ENCODE measurements at places on chromosomes 12 and 14.

- no peak for DNase-seq
These were observed 486.3 kb upstream of the CCDC196 start for GRCh38 chr14:65999865-66000264.

- DNase-seq, result no peak
These were observed 78.8 kb downstream of the OSBPL8 start for GRCh38 chr12:76480796-76481195.

- DNase-seq, result peak; percentile 89
These were observed 388.6 kb downstream of the RAD51B start for GRCh38 chr14:68208218-68208617.

DNA sequence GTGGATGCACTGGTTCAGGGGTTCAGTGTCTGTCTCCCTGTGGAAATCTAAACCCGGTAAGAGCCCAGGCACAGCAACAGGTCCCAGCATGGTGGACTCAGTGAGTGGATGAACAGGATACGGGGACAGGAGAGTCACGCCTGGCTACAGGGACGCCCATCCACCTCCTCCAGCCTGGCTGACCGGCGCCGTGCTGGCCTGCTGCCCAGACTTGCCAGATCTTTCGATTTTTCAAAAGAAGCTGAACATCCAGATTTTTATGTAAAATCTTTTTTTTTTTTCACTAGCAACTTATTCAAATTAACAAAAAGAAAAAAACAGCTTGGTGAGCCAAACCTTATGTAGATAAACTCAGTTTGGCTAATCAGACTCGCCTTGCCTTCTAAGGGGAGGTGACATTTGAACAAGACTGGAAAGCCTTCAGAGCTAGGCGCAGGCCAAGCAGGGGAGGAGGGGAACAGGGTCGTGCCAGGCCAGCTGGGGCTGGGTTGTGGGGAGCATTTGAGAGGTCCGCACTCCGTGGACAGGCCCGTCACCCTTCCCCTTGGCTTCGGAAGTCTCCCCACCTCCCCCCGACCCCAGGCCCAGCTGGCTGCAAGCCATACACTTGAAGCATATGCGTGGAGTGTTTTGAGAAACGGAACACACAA, 87.8 kb upstream of the NCOR2 start:
- DNase-seq, result peak; percentile 66

DNA sequence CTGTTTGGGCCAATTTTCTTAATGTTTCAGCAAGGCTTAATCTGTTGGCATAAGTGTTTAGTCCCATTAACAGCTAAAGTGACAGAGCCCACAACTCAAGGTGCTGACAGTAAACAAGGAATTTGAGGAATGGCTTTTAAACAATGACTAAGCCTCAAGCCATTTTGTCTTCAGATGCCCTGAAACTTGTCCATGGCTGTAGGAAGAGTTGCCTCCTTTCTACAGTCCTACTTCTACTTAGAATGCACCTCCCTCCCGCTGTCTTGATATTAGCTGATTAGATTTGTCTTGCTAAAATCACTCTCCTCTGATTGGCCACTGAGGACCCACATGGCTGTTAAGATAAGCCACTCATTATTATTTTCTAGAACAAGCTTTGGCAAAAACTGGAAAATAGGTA, 188.4 kb upstream of the OTX2 start:
- no peak for DNase-seq

DNA sequence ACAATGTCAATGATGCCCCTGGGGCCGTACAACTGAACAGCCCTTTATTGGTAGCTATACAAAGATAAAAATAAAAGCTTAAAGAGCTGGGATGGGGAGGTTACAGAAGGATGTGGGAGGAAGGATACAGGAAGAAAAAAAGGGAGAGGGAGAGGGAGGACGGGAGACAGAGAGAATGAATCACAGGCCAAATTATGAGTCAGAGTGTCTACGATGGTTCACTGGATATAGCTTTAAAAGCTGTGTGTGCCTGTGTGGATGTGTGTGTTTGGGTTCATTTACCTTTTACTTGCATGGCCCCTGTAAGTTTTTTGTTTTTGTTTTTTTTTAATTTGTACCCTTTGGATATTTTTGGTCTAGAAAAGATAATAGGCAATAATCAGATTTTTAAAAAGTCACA, 111.9 kb downstream of the CCDC60 start:
- DNase-seq, result no peak

DNA sequence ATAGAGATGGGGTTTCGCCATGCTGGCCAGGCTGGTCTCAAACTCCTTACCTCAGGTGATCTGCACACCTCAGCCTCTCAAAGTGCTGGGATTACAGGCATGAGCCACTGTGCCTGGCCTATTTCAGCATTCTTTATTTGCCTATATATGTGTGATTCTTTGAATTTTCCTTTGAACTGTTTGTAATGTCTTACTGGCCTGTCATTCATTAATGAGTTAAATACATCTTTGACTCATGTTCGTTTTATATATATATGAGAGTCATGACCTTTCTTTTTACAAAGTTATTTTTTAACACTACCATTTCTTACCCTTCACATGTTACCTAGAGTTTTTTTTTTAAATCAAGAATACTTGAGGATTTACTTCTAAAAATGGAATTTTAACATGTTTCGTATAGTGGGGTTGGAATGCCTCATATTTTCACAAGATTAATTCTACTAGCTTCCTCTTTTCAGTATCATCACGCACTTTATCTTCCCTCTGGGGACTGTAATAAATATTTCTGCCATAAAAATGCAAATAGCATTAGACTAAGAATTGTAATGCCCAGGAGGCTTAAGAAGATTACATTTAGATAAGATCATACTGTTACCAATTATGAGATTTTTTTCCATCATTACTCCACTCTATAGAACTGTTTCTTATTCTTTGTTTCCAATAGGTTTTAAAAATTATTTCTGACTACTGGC, 66.7 kb downstream of the NTN4 start:
- DNase-seq, result no peak

DNA sequence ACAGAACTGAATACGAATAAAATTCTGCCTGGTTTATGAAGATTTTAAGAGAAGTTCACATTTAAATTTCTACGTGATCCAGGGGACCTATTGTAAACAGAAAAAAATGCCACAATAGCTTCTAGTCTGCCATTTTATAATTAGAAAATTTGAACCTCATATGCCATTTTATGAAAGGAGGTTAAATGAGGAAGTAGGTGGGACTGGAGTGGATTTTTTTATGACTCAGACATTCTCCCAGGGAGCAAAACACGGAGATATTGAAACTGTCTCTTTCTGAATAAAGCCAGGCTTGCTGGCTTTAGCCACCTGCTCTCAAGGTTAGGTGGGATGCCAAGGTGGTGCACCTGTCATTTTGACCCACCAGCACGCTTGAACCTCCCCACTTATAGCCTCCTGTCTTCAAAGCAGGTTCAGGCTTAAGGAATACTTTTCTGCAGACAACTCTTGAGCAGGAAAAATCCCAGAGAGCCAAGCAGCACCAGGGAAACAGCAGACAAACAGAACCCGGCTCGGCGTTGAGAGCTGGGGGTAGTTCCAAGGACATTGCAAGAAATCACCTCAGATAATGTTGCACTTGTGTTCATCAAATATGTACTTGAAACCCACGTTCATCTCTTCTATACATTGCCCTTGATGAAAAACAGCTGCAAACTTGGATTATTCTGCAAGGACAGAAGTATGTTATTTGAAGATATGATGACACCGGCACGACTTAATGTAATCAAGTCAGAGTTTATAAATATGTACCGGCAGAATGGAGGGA, 203.7 kb downstream of the PPM1H start:
- DNase-seq, result peak; percentile 18

DNA sequence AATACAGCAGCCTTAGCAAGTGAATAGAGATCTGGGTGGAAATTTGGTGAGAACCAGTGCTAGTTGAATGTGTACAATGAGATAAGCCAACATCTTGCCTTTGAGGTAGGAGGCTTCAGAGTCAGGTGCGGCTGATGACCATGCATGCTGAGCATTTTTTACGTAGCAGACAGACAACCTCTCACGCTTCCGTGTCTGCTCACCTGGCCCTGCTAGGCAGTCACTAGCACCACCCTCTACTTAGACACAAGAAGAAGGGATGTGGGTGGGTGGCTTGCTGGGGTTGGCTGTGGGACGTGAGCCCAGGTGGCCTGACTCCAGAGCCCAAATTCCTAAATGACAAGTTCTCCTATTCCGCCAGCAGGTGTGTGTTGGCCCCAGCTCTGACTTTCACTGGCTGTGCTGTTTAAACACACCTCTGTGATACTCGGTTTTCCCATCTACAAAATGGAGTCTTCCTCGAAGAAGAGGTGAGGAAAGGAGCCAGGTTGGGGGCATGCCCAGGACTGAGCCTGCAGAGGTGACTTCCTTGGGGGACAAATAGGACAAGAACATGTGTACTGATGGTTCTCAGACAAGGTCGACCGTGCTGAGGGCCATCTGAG, 57.8 kb upstream of the BCL11B start:
- DNase-seq, result no peak

GRCh38 chr14:61145903-61146481, 135.1 kb downstream of the TMEM30B start:
- DNase-seq, result peak; percentile 94

DNA sequence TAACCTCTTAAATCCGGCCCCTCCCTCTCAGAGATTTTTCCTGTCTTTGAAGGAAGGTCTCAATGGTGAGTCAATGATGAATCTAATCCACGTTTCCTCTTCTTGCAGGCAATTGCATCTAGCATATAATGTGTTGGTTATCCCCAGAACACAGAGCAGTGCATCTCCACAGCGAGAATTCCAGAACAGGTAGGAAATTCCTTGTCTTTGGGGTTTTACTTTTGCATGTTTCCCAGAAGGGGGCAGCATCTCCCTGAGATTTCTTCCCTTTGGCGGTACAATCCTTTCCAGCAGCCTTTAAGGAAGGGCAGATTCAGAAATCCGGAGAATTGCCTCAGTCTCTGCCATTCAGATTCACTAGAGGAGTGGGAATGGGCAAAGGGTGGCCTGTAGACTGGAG, 128.0 kb downstream of the KCNA5 start:
- peak; percentile 30 for DNase-seq

- DNase-seq, result no peak
These were observed 173.1 kb downstream of the APAF1 start for GRCh38 chr12:98818239-98818638.

- no peak for DNase-seq
These were observed 506 bp downstream of the CRY1 start for GRCh38 chr12:107092669-107093416.

- peak; percentile 84 for DNase-seq
These were observed 602 bp downstream of the APEX1 start for GRCh38 chr14:20455355-20456300.

DNA sequence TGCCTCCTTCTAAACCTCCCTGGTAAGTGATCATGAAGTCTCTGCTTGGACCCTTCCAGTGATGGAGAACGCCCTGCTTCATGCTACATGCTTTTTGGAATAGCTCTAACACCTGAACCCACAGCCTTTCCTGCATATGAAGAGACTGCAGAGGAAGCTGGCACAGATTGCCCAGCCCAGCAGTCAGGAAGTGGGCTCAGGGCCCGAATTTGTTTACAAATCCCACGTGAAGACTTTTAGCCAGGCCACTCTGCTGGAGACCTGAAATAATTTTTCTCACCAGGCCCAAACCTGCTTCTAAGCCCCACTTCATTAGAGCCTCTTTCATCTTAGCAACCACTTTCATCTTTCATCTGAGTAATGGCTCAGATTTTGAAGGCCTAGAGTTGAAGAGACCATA, 22.9 kb downstream of the RTN1 start:
- DNase-seq, result no peak

- no peak for DNase-seq
These were observed 50.0 kb upstream of the ATF7IP start for GRCh38 chr12:14315501-14315900.

DNA sequence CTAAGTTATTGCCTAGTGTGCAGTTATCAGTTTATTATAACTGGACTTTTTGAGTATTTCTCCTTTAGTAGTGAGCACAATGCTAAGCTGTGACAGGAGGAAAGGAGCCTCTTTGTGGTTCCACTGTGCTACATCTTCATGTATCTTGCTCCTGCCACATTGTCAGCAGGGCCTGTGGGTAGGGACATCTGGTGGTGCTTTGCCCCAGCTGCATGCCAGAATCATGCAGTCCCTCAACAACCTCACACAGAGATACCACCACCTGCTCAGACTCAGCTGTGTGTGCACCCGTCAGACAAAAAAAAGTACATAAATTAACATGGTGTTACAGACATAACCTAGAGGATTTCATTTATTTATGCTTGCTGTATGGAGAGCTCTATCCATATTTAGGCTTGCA, 51.1 kb downstream of the MIS18BP1 start:
- peak; percentile 27 for DNase-seq

DNA sequence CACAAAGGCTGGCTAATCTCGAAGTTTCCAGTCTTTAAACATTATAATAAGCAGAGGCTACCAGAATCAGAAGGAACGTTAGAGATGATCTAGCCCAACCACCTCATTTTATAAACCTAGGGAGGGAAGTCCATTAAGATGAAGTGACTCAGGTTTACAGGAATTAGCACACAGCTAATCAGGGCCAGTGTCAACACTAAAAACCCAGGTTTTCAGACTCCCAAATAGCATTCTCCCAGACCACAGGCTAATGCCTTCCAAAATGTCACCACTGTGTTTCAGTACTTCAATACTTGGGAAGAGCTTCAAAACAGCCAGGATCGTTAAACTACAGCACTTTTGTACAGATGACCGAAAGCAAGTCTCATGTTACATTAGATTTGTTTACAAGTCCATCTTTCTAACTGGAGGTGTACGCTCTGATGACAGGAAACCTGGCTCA, 89.2 kb downstream of the FOXN3 start:
- DNase-seq, result peak; percentile 28

- DNase-seq, result no peak
These were observed 246.4 kb downstream of the SOX5 start for GRCh38 chr12:23703051-23703450.

DNA sequence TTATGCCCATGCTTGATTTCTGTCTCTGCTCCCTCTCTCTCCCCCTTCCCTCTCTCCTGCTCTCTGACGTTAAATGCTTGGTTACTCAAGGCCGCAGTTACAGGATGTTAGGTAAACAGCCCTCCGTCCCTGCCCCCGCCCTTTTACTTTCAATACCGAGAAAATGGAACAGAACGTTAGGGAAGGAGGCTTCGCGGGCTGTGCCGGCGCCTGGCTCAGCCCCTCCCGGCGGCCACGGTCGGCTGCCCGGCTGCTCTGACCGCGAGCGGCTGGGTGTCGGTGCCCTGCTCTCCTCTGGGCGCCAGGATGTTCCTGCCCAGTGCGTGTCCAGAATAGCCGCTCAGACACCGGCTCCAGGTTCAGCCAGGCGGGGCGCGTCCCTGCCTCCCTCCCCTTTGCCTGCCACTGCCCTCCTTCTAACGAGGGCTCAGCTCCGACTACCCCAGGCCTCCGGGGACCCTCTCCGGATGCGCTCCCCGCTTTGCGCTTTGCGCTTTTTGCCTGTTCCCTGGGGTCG, 166.1 kb downstream of the ADCK1 start:
- DNase-seq, result peak; percentile 9

DNA sequence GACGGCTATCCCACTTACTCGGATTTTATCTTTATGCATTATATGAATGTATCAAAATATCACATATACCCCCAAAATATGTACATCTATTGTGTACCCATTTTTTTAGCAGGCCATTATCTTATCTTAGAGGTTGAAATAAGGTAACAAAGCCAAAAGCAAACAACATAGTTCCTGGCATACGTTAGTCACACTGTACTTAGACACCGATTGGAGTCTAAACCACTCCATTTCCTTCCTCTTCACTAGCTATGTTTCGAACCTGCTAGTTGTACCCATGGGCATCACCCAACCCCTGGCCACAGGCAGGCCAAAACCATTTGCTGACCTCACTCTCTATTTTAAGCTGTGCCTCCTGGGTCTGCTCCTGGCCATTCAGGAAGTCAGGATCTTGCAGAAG, 66.3 kb downstream of the GRIN2B start:
- DNase-seq, result no peak
